ENCODE measurements at places on chromosomes 7 and 10. TPM values are rescaled to one million over a fixed set of nuclear protein-coding genes. Genes with fewer than 3 reads are reported as not detected.

DNA sequence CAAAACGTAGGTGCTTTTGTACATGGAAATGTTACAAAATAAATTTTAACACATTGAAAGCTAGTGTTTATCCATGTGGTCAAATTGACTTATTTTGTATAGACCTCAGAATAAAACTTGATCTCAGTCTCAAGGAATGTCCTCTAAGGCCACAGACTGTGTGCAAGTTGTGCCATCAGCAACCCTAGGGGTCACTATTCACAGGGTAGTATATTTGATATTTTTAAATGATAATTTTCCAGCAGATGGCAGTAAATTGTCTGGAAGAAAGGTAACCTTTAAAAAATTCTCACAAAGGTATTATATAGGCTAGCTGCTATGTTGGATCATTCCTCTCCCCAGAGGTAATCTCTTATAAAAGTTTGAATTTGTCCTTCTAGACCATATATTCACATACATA lies 12.9 kb upstream of the SNX10 start:
- peak; percentile 36 for DNase-seq
- no peaks in the 10 kb centered on the region for H3K27me3 ChIP-seq
- no peak overlapping the region for H3K27ac ChIP-seq

DNA sequence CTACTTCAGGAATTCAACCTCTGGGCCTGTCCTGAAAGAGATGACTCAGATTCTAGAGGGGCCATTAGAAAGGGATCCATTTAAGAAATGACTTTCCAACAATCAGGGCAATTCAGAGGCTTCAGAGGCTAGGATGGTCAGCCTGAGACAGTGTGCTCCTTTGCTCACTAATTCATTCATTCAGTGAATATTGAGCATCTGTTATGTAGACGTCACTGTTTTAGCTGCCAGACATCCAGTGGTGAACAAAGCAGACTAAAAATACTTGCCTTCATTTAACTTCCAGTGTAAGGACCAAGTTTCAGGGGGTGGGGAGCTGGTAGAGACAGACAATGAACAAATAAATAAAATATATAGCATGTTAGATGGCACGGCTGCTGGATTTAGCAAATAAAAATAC lies 1.6 kb downstream of the KIAA1217 start:
- H3K27ac ChIP-seq, result no peak overlapping the region
- H3K27me3 ChIP-seq, result peaks cover 5% of the 10 kb centered on the region
- H3K36me3 ChIP-seq, result no peaks in the 10 kb centered on the region
- no peak for DNase-seq

The ELFN1 gene
- 4.4 TPM for total RNA-seq

The ARMH3 gene
- total RNA-seq, result 30.4 TPM
